ENCODE measurements at places on chromosomes 11 and 22.

DNA sequence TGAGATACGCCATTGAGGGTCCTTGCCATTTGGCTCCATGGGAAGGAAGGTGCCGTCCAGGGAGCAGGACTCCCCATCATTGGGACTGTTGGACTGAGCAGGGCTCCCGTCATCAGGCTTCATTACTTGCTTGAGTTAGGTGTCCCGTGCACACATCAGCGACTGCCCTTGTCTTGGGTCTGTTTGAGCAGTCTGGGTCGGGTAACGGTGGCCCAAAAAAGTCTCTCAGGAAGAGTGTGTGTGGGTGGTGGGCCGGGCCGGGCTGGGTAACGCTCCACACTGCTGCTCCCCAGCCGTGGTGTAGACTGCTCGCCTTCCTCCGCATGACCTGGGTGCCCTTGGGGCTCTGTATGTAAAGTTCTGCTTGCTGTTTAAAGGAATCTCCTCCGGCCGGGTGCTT is 293.5 kb downstream of the TBC1D22A start:
- DNase-seq = no peak

- no peak for DNase-seq
Observed at GRCh38 chr11:88583251-88583650, 245.7 kb upstream of the CTSC start.

DNA sequence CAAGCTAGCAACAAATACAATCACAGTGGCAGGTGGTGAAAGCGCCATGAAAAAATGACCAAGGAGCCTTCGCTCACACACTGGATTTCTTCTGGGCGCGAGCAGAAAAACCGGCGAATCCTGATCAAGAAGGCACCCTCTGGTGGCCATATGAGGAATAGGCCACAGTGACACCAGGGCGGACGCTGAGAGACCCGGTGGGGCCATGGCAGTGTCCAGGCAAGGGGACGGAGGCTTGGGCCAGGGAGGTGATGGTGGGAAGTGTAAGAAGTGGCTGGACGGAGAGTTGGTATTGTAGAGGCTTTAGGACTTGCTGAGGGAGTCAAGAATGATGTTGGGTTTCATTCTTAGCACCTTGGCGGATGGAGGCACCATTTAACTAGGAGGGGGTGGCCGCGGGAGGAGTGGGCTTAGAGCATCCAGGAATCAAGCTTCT is 16.9 kb upstream of the RAC2 start:
- DNase-seq = no peak

DNA sequence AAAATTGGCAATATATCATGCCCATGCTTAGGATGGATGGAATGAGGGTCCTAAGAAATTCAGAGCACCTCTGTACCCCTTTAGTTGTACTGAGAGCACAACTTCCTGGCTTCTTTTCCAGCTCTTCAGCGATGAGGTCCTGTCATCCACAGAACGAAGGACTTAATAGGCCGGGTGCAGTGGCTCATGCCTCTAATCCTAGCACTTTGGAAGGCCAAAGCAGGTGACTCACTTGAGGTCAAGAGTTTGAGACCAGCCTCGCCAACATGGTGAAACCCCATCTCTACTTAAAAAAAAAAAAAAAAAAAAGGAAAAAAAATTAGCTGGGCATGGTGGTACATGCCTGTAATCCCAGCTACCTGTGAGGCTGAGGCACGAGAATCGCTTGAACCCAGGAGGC is 125.3 kb upstream of the BMAL1 start:
- DNase-seq = no peak

DNA sequence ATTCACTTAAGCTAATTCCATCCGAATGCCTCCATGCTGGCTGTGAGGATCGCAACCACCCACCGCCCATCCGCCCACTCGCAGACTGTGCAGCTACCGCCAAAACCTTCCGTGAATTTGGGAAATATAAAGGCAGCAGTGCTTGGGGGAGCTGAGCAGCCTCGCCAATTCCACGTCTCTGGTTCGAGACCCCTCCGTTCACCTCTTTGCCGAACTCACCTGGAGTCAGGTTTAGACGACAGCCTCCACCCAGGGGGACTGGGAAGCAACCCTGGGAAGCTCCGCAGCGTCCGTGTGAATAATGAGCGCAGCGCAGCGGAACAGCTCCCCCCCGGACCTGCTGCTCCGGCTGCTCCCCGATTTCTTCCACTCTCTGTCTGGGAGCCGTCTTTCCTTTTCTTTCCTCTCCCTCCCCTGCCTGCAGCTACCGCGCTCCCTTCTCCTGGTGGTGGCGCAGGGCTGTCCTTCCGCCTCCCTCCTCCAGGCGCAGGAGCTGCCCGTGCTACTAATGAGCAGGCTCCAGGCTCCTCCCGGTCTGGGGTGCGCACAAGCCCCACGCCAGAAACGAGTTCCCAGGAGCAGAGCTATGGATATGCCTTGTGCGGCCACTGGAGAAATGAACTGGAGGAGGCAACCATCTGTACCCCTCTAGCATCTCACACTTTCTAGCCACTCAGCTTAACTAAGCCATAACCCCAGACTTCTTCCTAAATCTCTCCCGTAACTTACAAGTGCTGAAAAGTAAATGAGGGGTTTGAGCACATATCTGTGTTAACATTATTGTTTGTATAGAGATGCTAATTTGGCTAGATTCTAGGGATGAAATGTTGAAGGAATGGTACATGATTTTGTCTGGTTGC is 107.3 kb downstream of the XKR3 start:
- no peak for DNase-seq
